ENCODE measurements at places on chromosomes 11 and 22.

DNA sequence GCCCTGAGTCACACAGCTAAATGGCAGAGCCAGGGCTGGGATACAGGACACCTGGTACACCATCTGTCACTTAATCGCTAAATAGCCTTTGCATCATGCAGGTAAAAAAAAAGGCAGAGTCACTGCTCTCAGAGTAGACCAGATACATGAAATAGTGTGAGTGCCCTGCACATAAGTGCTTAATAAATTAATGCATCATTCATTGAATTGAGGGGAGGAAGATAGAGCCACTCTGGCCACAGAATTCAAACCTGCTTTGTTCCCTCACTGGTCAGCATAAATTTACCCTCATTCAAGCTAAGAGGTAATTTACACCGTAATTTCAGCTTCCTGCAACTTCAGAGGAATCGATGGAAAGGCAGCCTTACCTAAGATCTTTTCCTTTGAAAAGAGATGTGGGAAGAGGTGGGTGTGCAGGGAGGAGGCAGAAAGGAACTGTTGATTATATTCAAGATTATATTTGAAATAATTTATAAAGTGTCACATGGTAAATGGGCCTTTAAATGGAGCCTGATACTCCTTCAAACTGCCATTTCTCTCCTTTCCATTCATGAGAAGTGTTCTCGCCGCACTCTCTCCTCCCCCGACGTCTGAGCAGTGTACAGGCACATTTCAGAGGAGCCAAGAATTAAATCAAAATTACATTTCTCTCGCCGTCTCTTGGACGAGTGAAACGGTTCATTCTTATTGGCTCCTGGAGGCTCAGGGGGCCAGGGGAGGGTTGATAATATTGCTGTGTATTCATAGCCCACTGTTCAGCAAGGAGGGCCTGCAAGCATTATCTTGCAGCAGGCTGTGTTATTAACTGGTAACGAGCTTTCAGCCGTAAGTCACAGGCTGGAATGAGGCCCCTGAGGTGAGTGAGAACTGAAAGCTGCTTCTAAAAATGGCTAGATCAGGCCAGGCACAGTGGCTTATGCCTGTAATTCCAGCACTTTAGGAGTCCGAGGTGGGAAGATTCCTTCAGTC, 52.2 kb upstream of the HMGXB4 start:
- DNase-seq = no peak

DNA sequence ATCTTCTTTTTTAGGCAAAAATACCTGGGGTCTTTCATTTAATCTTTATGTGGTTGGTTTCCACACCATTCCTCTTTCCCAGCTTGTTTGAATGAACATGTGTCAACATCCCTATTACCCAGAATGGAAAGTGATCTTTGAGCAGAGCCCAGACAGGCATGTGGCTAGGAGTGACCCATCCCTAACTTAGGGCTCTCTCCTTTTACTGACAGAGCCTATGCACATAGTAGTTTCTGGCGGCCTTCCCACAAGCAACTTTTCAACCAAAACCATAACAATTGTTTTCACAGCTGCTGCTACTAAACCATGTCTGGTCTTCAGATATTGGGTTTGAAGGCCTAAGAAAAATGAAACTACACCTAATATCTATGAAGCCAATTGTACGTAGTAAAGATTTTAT, 107.5 kb downstream of the TENM4 start:
- DNase-seq = no peak

GRCh38 chr11:128518493-128519207, 68.7 kb downstream of the ETS1 start:
- no peak for DNase-seq

GRCh38 chr11:82680252-82680651, 53.4 kb downstream of the FAM181B start:
- DNase-seq = no peak

GRCh38 chr11:22666688-22667439, 453 bp downstream of the GAS2 start:
- DNase-seq = no peak

GRCh38 chr11:73663604-73664495, 17.5 kb downstream of the PLEKHB1 start:
- no peak for DNase-seq

DNA sequence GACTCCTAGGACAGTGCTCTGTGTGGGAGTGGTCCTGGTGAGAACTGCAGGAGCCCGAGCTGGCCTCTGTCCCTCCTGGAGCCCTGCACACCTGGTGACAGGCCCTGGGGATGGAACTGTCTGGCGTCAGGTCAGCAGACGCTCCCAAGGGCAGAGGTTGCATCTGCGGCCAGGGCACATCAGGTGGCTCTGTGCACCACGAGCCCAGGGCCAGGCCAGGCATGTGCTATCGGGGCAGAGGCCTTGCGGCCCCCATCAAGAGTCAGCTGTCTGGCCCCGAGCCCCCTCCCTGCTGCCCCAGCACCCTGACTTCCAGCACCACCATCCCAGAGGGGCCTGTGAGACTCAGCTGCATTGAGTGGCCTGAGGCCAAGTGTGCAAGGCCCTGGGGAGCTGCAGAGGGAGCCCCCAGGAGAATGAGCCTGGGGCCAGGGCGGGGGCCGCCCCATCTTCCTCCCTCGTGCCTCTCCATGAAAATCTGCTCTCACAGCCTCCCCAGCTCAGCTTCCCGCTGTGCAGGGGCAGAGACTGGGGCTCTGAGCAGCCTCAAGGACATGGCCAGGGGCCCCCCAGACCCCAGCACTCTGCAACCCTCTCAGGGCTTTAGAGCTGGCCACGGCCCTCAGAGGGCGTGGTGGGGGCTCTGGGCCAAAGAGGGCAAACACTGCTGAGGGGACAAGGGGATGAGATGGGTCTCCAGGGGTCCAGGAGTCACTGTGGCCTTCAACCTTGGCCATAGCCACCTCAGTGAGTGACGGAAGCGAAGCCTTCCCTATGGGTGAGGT, 56.4 kb downstream of the RTL6 start:
- DNase-seq = no peak

- DNase-seq = no peak
Measured at GRCh38 chr11:103344886-103345285, 235.7 kb downstream of the DYNC2H1 start.

GRCh38 chr22:19902245-19902715, 39.3 kb upstream of the COMT start:
- DNase-seq = no peak

DNA sequence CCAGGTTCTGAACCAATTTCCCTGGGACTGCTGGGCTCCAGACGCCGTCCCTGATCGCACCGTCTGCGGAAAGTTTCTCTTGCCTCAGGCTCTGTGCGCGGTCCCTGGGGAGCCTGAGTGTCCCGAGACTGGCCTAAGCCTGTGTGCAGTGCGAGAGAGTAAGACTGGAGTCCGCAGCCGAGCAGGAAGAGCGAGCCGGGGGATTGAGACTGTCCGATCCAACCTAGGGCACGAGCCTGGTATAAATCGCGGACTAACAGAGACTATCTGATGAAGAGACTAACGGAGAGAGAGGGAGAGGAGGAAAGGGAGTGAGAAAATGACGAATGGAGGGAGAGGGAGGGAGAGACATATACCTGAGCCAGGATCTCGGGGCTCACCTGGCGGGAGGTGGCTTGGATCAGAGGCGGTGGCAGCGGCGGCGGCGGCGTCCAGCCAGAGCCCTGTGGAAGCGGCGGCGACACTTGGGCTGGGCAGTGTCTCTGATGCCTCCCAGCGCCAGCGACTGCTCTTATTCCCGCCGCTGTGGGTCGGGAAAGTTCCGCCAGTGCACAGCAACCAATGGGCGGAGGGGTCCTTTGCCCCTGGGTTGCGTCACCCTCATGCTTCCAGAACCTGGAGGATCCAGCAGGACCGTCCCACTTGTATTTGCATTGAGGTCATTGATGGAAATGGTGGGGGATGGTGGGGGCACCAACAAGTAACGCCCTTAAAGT, at the start of gene CALCA:
Gene CALCA (minus strand): TSS at position 487 of the 716 bp plus-strand sequence. CDS start 1,159 bp downstream, outside the sequence.
- no peak for DNase-seq

GRCh38 chr11:70682760-70683159, 284.4 kb downstream of the CTTN start:
- no peak for DNase-seq

- DNase-seq = no peak
Measured at GRCh38 chr11:8699903-8700302, 17.3 kb downstream of the RPL27A start.

DNA sequence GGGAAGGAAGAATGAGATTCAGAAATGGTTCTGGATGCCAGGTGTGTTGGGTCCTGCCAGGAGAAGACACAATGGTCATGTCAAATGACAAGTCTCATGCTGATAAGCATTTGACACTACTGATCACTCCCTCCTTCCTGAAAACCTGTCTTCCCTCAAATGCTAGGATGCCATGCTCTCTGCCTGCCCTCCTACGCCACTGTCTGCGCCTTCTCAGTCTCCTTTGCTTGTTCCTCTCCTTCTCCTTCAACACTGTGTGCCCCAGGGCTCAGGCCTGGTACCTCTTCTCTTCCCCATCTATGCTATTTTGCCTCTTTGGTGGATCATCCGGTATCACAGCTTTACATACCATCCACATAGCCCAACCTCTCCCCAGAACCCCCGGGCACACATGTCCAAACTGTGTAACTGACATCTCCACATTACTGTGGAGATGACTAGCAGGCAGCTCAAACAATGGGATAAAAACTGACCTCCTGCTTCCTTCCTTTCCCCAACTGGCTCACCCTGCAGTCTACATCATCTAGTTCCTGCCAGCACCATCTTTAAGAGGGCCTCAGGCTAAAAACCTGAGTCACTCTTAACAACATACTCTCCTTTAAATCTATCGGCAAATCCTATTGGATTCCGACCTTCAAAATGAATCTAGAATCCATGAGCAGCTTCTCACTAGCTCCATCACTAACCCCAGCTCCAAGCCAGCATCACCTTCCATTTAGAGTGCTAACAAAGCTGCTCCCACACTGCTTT, 8.2 kb downstream of the AP1B1 start:
- no peak for DNase-seq

- no peak for DNase-seq
Measured at GRCh38 chr22:47697861-47698260, 935.4 kb downstream of the TBC1D22A start.

DNA sequence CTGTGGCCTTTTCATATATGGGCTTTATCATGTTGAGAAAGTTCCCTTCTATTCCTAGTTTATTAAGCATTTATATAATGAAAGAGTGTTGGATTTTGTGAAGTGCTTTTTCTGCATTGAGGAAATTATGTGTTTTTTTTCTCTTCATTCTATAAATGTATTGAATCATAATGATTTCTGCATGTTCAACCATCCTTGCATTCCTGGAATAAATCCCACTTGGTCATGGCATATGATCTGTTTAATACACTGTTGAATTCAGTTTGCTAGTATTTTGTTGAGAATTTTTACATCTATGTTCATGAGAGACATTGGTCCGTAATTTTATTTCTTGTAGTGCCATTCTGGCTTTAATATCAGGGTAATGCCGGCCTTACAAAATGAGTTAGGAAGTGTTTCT, 25.8 kb downstream of the PIM3 start:
- no peak for DNase-seq

GRCh38 chr11:46291441-46292150, 14.1 kb downstream of the CREB3L1 start:
- DNase-seq = no peak

- no peak for DNase-seq
Measured at GRCh38 chr11:116138280-116138679, 634.1 kb upstream of the CADM1 start.

- no peak for DNase-seq
Measured at GRCh38 chr11:100630898-100631297, 56.2 kb upstream of the ARHGAP42 start.

All from T-helper 2 cell (primary cell).